ENCODE measurements at places on chromosomes 13 and 19.

DNA sequence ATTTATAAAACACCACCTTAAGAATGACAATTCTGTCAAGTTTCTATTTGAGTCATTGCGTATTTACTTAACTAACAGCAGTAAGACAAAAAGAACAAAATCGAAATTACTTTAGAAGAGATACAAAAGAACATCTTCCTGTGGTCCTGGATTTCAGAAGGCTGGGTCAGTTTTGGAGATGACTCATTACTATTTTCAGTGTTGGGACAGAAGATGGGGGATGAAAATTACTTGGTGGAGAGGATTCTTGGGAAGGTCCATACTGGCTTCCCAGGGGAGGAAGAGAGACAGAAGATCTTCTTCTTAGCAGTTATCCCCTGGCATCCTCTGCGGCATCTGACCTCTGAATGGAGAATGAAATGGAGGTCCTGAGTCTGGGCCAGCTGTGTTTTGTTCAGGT, 33.5 kb upstream of the CSNK1A1L start:
- no peak for DNase-seq

DNA sequence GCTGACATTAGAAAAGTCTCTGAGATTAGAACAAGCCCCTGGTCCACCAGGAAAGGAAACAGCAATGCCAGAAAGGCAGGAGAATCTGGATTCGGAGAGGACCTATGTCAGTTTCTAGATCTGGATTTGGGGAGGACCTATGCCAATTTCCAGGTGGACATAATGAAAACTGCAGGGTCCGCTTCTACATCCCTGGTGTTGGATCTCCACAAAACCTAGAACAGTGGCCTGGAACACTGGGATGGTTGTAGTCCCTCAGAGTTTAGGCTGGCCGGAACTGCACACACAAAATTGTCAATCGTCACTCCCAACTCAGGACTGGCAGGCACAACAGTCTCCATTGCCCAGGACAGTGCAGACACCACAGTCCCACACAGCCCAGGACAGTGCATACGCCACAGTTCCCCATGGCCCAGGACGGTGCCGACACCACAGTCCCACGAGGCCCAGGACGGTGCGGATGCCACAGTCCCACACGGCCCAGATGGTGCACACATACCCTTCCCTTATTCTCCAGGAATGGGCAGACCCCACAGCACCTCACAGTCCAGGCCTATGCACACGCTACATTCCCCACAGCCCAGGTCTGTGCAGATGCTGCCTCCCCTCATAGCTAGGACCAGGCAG, 341.7 kb downstream of the UQCRFS1 start:
- no peak for DNase-seq

DNA sequence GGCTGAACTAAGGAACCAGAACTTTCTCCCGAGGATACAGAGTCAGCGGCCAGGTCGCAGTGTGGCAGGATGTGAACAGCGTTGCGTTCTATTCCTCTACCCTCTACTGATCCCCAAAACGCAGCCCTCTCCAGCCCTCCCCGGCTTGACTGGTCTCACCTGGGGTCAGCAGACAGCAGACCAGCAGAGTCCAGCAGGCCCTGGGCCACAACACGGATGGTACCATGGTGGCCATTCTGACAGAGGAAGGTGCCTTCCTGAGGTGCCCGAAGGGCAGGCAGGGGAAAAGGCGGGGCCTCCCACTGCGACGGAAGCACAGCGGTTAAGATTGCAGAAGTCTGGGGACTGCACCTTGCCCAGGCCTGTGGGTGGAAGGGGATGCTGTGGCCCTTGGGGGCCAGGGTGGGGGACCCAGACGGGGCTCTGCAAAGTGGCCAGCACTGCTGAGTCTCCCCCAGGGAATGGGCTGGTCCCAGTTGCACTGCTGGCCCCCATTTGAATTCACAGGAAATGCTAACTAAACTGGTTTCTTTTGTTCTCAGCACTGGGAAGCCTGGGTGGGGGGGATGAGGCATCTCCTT, at the start of gene ICAM3:
ICAM3 (minus strand) TSS at position 245 of the 581 bp plus-strand sequence; CDS start at position 235, 10 bp downstream.
- no peak for DNase-seq

DNA sequence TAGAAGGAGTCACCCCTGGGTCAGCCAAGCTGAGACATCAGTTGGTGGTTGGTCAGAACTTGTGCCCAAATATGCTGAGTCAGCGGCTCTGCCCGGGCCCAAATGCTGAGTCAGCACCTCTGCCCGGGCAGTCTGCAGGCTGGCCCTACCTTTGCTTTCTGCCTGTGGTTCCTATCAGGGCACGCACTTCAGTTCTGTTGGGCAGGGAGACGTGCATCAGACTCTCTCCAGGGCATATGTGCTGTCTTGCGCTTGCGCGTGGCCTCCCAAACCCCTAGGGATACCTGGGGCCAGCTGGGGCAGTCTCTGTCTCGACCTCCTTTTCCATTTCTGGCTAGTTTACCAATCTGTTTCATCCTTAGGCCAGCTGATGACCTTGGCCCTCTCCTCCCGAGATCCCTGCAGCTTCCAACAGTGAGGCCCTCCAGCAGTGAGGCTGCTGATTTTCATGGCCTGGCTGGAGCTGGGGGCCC, 24.4 kb upstream of the LDLR start:
- peak; percentile 47 for DNase-seq

GRCh38 chr13:21759463-21759862, 88.6 kb downstream of the FGF9 start:
- no peak for DNase-seq

GRCh38 chr19:28196961-28197360, 1016.0 kb downstream of the UQCRFS1 start:
- DNase-seq: no peak

DNA sequence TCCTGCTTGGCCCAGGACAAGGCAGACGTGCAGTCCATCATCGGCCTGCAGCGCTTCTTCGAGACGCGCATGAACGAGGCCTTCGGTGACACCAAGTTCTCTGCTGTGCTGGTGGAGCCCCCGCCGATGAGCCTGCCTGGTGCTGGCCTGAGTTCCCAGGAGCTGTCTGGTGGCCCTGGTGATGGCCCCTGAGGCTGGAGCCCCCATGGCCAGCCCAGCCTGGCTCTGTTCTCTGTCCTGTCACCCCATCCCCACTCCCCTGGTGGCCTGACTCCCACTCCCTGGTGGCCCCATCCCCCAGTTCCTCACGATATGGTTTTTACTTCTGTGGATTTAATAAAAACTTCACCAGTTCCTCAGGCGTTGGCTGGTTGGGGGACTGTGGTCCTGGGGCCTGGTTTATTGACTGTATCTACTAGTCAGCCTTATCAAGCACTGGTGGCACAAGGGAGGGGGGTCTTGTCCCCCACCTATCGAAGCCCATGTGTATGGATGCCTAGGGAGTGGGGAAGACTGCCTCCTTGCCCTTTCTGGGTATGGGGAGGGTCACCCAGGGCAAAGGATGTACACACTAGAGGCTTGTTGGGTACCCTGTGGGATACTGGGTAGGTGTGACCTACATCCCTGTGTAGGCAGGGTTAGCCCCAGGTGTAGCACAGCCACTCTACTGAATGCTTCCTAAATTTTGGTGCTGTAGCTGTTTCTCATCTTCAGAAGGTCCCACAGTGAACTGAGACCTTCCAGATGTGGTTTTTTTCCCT, 4.4 kb downstream of the CHMP2A start:
- no peak for DNase-seq

GRCh38 chr13:98536729-98537128, 40.2 kb downstream of the STK24 start:
- no peak for DNase-seq

DNA sequence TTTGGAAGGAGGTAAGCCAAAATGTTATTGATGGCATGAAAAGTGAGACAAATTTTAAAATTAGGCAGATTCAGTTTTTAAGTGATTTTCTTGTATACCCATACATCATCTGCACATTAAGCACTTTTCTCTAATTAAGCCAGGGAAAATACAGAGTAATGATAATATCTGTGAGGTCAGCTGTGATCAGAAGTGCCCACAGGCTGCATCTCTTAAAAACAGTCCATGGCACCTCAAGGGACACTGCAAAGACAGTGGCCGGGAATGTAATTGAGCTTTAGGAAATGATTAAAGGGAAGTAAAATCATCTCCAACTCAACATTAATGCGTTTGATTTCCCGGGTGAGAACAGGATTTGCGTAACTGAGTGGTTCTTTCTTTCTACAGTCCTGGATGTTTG, 2.0 kb downstream of the COL4A1 start:
- DNase-seq: no peak

DNA sequence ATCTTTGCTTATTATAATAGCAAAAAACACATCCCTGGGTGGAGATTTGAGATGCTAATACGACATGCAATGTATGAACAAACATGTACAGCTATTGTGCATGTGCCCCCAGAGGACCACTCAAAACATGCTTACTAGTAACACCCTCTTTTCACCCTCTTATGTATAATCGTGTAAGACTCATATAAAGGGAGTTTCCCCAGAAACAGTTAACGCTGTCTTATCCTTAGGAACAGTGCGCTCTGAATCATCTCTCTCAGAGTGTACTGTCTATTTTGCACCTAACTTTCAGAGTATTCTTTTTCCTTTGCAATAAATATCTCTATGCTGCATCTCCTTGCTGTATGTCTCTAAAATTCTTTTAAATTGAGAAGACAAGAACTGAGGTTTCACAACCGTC, 2604.0 kb downstream of the PCDH9 start:
- DNase-seq: no peak

DNA sequence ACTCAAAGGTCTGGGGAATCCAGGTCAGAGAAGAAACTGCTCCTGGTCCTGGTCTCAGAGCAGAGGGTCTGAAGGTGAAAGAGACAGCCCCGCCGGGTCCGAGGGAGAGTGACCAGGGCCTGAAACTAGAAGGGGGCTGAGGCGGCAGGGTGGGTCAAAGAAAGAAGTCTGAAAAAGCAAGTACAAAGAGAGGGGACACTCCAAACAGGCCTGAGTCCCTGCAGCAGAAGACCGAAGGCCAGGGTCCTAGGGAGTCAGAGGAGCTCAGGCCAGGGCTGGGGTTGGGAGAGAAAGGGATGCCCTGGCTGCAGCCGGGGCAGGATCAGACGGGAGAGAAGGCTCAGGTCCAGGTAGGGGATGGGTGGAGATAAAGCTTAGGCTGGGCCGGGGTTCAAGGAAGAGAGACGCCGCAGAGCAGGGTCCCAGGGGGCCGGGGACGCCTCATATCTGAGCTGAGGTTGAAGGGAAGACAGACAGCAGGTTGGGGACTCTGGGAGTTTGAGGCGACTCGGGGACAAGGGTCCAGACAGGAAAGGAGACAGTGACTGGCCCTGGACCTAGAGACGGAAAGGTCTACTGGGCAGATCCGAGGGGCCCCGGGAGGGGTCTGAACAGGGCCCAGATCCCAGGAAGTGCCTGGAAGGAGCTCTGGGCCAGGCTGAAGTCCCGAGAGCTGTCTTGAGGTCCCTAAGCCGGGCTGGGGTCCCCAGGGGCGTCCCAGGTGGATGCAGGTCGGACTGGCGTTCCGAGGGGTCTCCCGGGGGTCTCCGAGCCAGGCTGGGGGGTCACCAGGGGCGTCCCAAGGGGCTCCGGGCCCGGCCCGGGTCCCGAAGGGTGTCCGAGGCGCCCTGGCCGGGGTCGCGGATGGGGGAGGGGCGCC, 795 bp downstream of the MLLT1 start:
- DNase-seq: no peak

- DNase-seq: no peak
These were observed 77.9 kb downstream of the SPACA7 start for GRCh38 chr13:112453874-112454647.

GRCh38 chr19:39542206-39542605, 2.2 kb upstream of the EID2 start:
- no peak for DNase-seq

- no peak for DNase-seq
These were observed 53.1 kb downstream of the CRYL1 start for GRCh38 chr13:20472531-20472930.

GRCh38 chr19:33988601-33989000, 183.7 kb upstream of the LSM14A start:
- DNase-seq: peak; percentile 6

GRCh38 chr13:78787190-78787589, 128.2 kb upstream of the OBI1 start:
- DNase-seq: no peak

GRCh38 chr13:79937311-79937710, 403.6 kb downstream of the SPRY2 start:
- DNase-seq: no peak

DNA sequence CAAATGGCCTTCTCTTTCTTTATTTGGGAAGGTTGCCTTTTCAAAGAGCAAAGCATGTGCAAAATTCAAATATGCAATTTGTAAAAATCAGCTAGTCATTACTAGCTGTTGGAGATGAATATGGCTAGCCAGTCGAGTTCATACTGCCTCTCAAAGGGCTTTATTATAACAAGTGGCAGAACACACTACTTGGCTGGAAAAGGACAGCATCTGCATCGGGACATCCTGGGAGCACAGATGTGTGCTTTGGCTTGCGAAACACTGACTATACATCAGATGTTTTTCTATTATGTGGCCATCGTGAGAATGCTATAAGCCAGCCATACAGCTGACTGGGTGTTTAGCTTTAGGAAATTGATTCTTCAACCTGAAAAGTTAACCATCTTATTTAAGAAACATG, 424.2 kb downstream of the KCTD12 start:
- DNase-seq: no peak

GRCh38 chr13:94305934-94306333, 173.5 kb downstream of the DCT start:
- DNase-seq: no peak

DNA sequence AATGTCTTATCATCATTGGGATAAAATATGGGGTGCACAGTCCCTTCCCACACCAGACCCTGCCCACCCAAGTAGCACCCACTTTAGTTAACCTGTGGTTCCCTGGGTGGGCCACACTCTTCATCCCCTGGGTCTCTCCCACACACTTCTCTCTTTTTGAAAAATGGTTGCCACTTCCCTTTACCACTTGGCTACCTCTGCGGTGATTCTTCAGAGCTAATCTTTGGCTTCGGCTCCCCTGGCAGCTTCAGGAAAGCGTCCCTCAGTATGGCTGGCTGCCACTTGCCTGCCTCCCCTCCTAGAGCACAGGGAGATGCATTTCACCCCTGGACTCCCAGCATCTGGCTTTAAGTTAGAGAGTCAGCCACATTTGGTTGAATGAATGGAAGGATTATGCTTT, 18.2 kb downstream of the CCNA1 start:
- DNase-seq: no peak

GRCh38 chr19:840519-841206, at the start of gene PRTN3:
Gene PRTN3, plus strand, starts transcription at chr19:840999. Its CDS starts 10 bp downstream, at chr19:841009.
- DNase-seq: no peak

DNA sequence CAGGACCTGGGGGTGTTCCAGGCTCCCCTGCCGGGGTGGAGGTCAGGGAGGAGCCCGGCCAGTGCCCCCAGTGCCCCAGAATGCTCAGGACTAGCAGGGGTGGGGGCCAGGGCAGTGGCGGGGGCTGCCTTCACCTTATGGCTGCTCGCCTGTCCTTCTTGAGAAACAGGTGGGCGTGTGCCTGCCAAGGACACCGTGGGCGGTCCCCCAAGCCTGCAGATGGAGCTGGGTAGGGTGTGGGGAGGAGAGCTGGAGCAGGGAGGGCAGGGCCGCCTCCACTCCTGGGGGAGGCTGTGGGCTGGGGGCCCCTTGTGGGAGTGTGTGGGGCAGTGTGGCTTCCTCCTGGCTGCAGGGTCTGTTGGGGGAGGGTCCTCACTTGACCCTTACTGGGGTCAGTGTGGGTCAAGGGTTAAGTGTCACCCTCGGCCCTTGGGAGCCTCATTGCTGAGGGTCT, 160.1 kb downstream of the KDM4B start:
- DNase-seq: no peak

Measured in AG08396 (cell line).